Fibroblast of skin of left biceps (primary cell): ENCODE measurements at places on chromosomes 16 and 17.

GRCh38 chr16:57479205-57479975, 6.9 kb downstream of the DOK4 start:
- peak; percentile 25 for DNase-seq

DNA sequence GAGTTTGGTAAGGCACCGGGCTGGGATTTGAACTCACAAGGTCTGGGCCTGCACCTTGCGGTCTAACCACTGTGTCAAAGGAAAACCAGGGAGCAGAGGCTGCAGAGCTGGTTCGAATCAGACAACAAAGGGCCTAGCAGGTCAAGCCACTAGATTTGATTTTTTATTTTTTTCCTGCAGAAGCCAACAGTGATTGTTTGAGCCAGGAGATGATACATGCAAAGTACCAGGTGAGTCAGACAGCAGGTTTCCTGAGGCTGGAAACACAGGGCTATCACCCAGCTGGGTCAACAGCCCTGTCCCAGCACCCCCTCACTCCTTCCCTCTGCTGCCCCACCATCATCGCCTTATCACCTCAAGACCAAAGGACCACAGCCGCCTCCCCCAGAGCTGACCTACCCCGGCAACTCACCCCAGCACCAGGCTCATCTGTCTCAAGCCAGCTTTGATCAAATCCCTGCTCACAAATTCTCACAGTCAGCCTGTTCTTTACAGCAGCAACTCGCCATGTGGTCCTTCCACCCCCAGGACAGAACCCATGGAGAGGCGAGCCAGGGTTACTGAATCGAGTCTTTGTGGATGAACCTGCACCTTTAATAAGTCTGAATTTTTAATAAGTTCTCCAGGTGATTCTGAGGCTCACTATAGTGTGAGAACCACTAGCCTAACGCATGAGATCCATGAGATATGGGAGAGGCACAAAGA, 13.0 kb upstream of the KRT19 start:
- DNase-seq, result no peak

- DNase-seq, result no peak
Measured at GRCh38 chr17:74775409-74776043, 619 bp downstream of the NAT9 start.

DNA sequence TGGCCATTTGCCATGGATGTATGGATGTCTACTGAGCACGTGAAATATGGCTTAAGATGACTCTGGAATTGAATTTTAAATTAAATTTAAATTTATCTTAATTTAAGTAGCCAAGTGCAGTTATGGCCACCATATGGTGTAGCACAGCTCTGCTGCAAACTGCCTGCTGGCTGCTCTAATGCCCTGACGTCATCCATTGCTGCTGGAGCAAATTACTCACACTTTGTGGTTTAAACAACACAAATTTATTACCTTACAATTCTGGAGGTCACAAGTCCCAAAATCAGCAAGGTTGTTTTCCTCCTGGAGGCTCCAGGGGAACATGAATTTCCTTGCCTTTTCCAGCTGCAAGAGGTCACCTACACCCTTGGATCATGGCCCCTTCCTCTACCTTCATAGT, 679.3 kb upstream of the EEF2KMT start:
- no peak for DNase-seq
